ENCODE measurements at places on chromosomes 5 and 9.
A peak's percentile ranks its signal among the peaks of the same experiment; 100 is the strongest.

DNA sequence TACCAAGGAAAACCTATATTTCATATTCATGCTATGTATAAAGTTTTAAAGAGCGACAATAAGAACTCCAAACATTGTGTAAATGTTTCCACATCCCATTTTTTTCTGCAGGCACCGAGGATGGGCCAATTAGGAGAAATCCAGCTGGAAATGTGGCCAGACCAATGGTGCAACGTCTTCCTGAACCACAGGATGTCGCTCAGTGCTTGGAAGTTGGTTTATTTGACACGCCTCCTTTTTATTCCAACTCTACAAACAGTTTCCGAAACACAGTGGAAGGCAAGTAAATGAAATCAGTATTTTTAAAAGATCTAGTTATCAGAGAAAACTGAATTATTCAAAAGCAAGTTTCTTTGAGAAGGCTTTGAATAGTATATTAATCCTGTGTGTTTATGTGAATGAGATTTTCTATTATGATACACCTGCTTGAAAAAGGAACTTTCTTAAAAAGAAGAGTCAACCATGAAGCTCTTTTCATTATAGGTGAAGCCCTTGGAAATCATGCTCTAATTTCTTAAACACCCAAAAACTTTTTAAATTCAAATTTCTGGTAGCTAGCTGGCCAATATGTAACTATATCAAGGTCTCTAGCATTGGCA is 9.1 kb downstream of the TYRP1 start:
- peak; percentile 57 for DNase-seq

DNA sequence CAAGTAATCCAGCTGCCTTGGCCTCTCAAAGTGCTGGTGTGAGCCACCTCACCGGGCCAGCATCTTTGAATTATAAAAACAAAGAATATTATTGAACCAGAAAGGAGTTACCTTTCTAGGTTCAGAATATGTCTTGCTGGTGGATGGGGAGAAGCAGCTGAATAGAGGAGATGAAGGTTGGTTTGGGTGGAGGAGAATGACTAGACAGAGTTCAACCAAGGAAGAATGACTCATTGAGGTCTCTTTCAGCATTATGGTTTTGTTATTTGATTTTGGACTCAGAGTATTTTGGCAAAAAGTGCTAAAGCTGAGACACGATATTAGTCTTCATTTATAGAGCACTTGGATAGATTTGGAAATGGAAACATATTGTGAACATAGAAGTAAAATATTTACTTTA is 75.2 kb upstream of the MPDZ start:
- peak; percentile 39 for DNase-seq

- peak; percentile 38 for DNase-seq
These were observed 222.1 kb downstream of the HSPA4 start for GRCh38 chr5:133273661-133274596.

GRCh38 chr5:154071799-154072413 is 33.1 kb downstream of the MFAP3 start:
- no peak for DNase-seq

- DNase-seq, result no peak
These were observed 66.0 kb upstream of the ZFAND5 start for GRCh38 chr9:72431036-72431435.

DNA sequence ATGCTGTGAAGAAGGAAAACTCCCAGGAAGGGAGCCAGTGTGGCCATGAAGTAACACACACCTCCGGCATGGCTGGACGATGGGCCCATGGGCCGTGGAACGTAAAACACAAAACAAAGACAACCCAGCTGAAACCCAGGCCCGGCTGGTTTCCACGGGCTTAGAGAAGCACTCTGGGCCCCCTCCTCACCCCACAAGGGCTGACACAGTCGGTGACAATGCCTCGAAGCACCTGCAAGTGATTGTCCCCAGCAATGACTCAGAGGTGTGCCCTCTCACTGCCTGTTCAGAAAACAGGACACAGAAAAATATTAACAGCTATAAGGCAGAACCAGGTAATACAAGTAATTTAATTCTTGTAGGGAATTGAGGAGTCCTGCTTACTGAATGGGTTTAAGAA is 135.3 kb downstream of the ROR2 start:
- DNase-seq, result no peak

GRCh38 chr5:93330506-93330905 is 250.5 kb downstream of the NR2F1-AS1 start:
- DNase-seq, result peak; percentile 92

DNA sequence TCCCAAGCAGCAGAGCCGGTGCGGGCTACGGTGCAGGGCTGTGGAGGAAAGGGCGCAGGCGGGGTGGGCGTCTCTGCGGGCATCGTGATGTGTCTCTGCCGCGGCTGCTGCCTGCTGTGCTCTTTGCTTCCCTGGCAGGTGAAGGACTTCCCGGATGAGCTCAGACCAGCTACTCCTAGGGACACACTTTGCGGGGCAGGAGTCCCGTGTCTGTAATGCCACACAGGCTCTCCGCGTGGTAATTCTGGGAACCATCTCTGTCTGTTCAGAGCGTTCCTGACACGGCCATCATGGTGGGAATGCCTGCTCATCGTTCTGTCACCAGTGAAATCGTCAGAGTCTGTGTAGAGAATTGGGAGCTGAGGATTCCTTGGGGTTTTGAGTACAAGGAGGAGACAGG is 235.5 kb downstream of the FANCC start:
- DNase-seq, result no peak

GRCh38 chr9:131204285-131204684 is 72.0 kb downstream of the FAM78A start:
- no peak for DNase-seq

GRCh38 chr9:94644543-94644942 is 5.2 kb upstream of the FBP1 start:
- no peak for DNase-seq

GRCh38 chr9:94149696-94150095 is 65.4 kb downstream of the PTPDC1 start:
- DNase-seq, result no peak

- no peak for DNase-seq
These were observed 469.3 kb downstream of the SPATA31D1 start for GRCh38 chr9:82457891-82458290.
